ENCODE measurements at places on chromosomes 12 and 14.
A peak's percentile ranks its signal among the peaks of the same experiment; 100 is the strongest.

- no peak for DNase-seq
These were observed 20.9 kb upstream of the CNIH1 start for GRCh38 chr14:54462048-54462447.

DNA sequence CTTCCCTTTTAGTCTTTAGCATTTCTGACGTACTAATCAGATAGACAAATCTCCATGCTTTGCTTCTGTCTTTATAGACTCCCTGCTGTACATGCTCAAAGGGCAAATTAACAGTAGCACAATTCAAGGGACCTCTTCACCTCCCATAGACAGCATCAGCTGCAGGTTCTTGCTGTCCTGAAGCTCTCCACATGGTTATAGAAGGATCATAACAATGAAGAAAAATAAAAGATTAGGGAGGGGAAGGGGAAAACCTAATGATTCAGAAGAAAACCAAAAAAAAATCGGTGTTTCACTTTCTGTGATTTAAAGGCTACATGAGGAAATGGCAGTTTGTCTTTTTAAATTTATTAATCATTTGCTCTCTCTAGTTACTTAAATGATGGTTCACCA is 155.5 kb downstream of the PTCSC3 start:
- DNase-seq, result no peak

GRCh38 chr12:53961025-53961761 is 6.5 kb downstream of the HOXC12 start:
- no peak for DNase-seq

GRCh38 chr14:74604911-74605310 is 7.1 kb downstream of the LTBP2 start:
- DNase-seq, result no peak

DNA sequence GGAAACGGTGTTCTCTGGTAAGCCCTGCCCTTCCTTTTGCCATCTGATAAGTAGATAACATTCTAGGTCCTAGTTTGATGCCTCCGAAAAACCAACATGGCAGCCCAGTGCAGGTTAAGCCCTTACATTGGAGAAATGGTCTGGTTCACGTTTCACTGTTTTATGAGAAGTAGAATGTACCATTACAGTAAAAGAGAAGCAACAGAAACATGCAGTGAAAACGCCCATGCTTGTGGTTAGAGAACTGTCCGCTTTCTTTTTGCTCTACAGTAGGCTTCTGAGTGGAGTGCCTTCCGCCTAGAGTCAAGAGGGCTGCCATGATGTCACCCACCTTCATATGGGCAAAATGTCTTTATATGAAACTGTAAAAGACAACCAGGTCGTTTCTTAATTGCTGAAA is 190.4 kb upstream of the BCL2L14 start:
- no peak for DNase-seq

DNA sequence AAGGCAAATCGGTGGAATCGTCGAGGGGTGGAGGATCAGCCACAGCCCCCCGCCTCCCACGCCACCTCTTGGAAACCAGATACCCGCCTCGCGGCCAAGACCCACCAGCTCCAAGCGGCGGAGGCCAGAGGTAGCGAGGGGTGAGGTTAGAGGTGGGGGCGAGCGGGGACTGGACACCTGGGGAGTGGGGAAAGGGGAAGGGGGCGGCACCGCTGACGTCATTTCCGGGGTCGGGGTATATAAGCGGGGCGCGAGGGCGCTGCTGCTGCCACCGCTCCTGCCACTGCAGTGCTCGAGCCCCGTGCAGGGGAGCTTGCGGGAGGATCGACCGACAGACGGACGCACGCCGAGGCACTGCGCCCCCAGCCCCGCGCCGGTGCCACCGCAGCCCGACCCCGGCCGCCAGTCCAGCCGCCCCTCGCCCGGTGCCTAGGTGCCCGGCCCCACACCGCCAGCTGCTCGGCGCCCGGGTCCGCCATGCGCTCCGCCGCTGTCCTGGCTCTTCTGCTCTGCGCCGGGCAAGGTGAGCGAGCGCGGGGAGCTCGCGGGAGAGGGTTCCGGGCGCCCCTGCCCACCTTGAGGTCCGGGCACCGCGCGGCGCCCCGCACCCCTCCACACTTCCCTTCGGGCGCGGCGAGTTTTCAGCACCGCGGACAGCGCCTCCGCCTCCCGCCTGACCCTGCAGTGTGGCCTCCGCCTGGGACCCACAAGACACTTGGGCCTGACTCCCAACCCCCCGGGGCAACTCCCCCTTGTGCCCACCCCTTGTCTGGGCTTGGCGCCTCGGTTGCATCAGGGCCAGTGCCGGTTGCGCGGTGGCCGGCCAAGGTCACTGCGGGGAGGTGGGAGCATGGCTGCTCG is at the start of gene CHGA:
Gene CHGA (plus strand): TSS at position 268 of the 861 bp plus-strand sequence. CDS start 210 bp downstream, at position 478.
- peak; percentile 50 for DNase-seq

GRCh38 chr12:101616027-101616494 is 21.3 kb downstream of the MYBPC1 start:
- DNase-seq, result peak; percentile 42

- DNase-seq, result no peak
These were observed 36.7 kb upstream of the TMCC3 start for GRCh38 chr12:94686834-94687628.

GRCh38 chr12:116482859-116483258 is 76.3 kb upstream of the MAP1LC3B2 start:
- no peak for DNase-seq

DNA sequence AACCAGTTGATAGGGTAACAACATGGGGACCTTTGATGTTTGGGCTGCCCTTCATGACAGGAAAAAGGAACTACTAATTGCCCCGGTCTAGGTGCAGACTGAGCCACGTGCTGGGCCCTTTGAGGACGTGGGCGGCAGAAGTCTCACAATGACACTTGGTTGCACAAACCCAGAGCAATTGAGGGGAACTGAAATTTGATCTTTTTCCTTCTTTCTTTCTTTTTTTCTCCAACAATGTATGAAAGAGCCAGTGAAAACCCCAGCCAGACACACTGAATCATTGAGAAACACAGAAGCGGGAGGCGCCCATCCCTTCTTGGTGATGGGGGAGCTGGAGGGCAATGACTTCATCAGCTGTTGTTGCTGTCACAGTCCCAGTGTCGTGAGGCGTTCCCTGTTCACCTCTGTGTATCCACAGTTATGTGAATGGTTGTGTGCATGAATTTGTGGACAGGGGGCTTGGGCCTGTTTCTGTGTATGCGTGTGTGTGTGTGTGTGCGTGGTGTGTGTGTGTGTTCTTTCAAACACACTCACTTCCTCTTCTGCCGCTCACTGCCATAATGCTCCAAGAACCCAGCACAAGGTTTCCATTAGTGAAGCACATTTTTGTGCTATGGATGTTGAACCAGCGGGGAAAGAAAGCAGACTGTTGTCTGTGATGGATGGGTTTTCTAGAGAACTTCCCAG is 137.5 kb upstream of the CCND2 start:
- DNase-seq, result peak; percentile 65

DNA sequence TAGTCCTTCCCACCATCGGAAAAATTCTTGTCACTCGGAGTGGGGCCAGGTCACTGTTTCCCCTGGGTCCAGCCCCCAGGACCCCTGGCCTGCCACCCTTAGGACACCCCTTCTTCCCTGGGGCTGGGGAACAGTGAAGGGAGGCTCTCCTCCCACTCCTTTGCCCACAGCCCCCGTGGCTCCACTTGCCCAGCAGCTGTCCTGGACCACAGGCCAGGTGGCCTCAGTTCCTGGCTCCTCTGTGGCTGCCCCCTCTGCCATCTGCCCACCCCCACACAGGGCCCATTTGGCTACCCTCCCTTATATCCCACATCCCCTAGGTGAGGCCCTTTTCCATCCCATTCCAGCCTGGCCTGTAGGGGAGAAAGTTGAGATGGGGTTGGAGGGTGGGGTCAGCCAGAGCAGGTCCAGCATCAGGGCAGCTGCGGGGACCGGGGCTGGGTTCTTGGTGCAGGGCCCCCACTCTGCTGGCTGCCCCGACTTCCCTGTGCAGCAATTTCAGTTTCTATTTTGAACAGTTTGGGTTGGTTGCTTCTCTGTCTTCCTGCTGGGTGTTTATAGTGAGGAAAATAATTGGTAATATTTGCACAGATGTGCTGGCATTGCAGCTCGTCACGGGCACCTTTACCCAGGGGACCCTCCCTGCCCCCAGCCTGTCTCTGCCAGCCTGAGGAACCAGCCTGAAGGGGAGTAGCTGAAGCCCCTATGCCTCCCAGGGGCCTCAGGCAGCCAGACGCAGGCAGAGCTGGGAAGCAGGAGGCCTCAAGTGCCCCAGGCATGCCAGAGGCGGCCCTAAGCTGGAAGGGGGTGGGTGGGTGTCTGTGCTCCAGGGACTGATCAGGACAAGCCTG is 23.4 kb downstream of the SYNDIG1L start:
- DNase-seq, result no peak

- DNase-seq, result no peak
These were observed 125.2 kb downstream of the MED13L start for GRCh38 chr12:116152268-116152667.

Data from right lung (tissue), 10 donors.